GM23338 (cell line): ENCODE measurements at places on chromosomes 12 and 14.
A peak's percentile ranks its signal among the peaks of the same experiment; 100 is the strongest.

DNA sequence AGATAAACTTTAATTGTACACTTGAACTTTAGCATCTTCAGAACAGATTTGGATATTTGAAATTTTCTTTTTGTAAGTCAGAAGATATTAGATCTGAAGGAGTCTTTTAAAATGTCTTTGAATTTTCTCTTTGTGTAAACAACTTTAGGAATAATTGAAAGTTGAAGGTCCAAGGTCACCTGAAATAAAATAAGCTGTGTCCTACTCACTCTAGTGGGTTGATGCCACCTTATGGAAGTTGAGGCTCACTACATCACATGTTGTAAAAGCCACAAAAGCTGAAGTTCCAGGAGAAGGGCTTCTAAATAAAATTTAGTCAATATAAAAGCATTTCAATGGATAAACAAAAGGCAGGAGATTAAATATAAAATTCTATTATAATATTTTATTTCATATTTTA, 122.0 kb upstream of the ATXN7L3B start:
- DNase-seq: peak; percentile 62

DNA sequence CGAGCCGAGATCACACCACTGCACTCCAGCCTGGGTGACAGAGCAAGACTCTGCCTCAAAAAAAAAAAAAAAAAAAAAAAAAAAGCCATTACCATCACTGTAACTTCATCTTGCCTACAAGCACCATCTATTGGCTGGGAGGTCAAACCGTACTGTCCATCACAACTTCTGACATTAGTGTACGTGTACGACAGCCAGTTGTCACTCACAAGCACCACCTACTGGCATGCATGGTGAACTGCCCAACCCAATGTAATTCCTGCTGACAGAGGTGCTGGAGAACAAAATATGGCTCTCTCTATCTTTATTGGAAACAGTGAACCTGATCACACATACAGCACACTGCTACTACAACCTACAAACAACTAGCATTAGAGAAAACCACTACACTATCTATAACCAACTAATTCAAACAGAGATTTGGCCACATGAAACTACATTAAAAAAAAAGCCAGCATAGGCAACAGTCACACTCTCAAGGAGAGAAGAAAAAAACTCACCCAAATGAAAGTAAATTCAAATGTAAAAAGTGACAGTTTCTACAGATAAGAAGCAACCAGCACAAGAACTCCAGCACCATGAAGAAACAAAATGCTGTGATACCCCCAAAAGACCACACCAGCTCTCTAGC, 82.3 kb downstream of the PUS7L start:
- DNase-seq: peak; percentile 60

- no peak for DNase-seq
Measured at GRCh38 chr12:19205120-19205519, 75.6 kb downstream of the PLEKHA5 start.

DNA sequence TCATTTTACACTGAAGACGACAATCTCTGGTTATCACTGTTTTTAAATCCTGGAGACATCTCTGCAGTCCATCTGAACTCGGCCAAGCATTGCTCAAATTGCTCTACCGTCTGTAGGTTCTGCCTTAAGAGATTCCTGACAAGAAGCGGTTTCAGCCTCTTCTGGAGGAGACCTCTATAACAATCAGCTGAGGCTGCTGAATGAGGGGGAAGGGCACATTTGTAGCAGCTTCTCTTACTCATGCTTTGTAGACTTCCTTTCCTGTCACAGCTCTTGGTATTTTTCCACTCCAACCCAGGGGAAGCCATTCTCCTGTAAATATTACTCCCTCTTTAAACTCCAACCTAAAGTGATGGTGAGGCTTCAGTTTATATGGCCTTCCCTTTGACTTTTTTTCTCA, 3.0 kb downstream of the ARG2 start:
- peak; percentile 77 for DNase-seq

GRCh38 chr14:103334644-103335622, 896 bp downstream of the EIF5 start:
- no peak for DNase-seq

DNA sequence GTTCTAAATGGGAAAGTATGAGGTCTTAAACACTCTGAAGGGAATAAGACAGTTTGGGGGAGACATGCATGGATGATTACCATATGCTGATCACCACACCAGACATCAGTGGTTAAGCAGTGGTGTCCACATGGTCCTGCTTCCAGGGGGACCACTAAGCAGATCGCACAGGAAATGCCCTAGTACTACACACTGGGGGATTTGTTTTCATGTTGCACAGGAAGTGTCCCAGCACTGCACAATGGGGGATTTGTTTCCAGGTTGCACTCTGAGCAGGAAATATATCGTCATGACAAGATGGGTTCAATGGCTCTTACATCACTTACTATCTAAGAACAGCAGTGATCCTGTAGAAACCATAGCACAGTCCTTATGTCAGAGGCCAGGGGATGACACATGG, 245.5 kb downstream of the BCL11B start:
- DNase-seq: no peak

DNA sequence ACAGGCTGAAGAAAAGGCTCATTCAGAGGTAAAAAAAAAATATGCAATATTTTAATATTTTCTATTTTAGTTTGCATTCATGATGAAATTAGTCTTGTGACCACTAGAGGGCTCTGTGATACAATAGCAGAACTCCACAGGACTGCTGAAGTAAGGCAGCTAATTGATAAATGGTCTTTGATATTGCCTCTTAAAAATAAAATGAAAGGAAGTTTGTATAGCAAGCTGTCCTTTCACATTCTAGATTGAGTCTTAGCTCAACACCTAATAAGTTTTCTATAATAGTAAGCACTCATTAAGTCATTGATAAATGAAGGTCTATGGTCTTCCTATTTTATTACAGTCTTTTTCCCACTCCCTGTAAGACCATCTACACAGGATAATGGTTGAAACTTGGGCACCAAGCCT, 315.7 kb downstream of the NAV3 start:
- DNase-seq: peak; percentile 63

DNA sequence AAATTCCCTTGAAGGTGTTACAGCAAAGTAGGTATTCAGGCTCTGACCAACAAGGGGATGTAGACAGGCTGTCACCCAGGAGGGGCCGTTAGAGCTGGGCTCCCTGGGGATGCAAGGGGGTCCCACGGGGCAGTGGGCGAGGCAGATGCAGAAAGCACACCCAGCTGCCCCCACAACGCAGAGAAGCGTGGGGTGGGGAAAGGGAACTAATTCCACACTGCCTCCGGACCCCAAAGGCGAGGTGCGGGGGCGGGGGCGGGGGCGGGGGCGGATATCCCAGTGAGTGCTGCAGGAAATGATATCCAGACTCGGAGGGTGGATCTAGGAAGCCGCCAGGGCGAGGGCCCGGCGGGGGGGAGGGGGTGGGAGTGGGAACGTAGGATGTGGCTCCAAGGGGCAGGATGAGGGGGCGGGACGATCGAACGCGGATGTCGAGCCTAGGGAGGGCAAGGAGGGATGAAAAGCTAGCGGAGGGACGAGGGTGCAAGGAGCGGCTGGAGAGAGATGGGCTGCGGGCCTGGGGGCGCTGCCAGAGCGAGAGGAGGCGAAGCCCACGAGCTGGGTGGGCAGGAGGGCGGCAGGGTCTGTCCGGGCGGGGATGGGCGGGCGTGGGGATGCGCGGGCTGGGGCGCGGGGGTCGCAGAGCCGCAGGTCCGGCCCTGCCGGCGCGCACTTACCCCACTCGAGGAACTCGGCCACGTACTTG, 874 bp downstream of the CDC42BPB start:
- peak; percentile 82 for DNase-seq

DNA sequence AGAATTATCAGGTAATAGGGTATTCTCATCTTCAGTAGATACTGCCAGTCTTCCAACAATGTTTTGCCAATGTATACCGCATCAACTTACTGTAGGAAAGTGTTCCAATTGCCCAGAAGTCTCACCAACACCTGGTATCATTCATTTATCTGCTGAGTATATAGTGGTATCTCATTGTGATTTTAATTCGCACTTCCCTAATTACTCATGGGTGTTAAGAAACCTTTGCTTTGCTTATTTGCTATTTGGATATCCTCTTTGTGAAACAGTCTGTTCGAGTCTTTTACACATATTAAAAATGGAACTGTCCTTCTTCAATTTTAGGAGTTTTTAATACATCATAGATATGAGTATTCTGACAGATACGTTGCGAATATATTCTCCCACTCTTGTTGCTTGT, 6.1 kb downstream of the TM7SF3 start:
- DNase-seq: no peak

GRCh38 chr14:53493860-53494259, 340.7 kb upstream of the DDHD1 start:
- DNase-seq: peak; percentile 47

- no peak for DNase-seq
Measured at GRCh38 chr12:13026286-13026685, 17.9 kb upstream of the FAM234B start.

- DNase-seq: no peak
Measured at GRCh38 chr12:60279221-60279620, 683.4 kb downstream of the SLC16A7 start.

- DNase-seq: no peak
Measured at GRCh38 chr12:52226446-52226845, 6.6 kb upstream of the KRT7 start.

DNA sequence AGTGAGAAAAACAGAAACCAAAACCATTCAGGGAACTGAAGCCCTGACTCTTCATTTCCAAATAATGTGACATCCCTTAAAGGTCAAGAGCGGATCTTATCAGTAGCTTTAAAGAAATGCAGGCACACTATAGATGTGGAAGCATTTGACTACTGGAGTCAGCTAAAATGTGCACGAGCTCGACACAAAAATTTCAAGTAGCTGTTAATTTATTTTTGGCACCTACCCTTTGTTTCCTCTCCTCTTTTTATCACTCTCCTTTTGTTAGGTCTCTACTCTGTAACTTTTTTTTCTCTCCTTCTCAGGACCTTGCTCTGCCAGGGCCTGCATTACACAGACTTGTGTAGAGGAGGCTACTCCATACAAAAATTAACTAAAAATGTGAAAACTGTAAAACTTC, 58.3 kb downstream of the FGD6 start:
- DNase-seq: no peak

GRCh38 chr14:32224737-32225377, 21.8 kb upstream of the RNU6-8 start:
- DNase-seq: peak; percentile 30

GRCh38 chr14:35301735-35302528, 9.8 kb downstream of the PSMA6 start:
- no peak for DNase-seq

- no peak for DNase-seq
Measured at GRCh38 chr12:104340925-104341611, 37.5 kb downstream of the EID3 start.

DNA sequence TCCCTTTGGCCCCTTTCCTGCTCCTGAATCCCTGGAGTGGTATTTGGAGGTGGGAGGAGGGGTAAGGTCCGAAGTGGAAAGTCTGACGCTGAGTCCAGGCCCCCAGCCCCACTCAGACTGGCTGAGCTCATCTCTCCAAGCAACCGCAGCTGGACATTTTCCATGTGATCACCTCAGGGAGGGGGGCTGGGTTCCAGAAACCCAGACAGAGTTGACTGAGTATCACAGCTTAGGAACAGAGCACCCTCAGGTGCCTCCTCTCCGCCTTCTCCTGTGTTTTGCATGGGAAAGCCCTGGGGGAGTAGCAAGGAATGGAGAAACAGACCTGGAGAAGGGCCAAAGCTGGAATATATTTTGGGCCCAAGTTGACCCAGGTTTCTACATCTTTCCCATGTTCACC, 8.0 kb upstream of the ITGA5 start:
- no peak for DNase-seq

DNA sequence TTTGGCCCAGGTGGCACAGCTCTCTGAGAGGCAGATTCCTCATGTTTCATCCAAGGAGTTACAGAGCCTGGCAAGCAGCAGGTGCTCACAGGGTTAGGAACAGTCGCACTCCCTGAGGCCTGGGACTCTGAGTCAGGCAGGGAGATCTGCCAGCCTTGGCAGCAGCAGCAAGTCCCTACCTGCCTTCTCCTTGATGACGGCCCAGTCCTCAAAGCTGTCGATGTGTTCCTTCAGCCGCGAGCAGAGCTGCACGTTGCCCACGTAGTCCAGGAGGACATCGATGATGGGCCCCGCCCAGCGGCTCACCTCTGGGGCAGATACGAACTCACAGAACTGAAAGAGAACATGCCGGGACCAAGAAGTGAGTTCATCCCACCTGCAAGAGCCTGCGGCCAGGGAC, 10.4 kb downstream of the FAM181A start:
- DNase-seq: no peak

GRCh38 chr14:51653079-51653774, 1.5 kb downstream of the FRMD6 start:
- peak; percentile 67 for DNase-seq

DNA sequence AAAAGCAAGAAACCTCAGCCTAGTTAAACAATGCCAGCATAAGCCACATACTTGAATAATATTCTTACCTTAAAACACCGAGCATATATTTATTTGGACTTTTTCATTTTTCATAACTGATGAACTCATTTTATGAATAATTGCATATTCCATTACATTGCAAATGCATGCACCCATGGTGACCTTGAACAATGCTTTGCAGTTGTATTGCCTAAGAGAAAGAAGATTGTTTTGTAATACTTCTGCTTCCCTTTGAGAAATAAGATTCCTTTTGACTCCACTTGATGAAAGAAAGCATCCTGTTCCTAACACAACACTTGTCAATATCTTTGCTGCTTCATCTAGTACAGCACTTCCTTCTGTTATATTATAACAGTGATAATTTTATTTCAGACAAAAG, 1182.2 kb downstream of the FLRT2 start:
- no peak for DNase-seq

DNA sequence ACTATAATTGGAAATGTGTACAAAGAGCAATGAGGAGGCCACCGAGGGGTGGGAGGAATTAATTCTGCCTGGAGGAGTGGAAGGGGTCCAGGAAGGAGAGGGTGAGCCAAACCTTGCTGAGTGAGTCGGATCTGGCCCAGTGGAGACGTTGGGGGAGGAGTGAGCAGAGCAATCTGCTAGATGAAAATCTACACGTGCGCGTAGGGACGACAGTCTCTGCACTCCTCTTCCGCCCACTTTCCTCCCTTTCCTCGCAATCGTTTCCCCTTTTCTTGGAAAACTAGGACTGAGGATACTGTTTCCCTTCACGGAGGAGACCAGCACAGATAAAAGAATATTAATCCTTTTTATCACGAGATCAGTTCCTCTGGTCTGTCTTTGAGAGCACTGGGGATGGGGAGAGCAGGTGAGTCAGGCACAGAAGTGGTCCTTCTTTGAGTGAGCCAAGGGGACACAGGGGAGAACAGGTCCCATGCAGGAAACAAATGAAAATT, 2.9 kb upstream of the NAB2 start:
- DNase-seq: peak; percentile 72

DNA sequence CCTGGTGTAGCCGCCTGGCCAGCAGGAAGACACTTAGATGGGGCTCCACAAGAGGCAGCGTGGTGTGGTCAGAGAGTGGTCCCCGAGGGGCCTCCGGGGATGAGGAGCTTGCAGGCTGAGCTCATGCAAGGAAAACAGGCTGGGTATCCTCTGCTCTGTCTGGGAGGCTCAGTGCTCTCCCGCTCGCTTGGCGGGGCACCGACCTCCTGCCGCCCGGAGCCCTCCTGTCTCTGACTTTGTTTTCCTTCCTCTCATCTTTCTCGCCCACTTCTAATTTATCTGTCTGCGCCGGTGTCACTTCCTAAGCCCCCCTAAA, 31.3 kb upstream of the DLK1 start:
- no peak for DNase-seq
